Common myeloid progenitor, CD34-positive (primary cell): ENCODE measurements at places on chromosomes 11 and 22.
A peak's percentile ranks its signal among the peaks of the same experiment; 100 is the strongest.

DNA sequence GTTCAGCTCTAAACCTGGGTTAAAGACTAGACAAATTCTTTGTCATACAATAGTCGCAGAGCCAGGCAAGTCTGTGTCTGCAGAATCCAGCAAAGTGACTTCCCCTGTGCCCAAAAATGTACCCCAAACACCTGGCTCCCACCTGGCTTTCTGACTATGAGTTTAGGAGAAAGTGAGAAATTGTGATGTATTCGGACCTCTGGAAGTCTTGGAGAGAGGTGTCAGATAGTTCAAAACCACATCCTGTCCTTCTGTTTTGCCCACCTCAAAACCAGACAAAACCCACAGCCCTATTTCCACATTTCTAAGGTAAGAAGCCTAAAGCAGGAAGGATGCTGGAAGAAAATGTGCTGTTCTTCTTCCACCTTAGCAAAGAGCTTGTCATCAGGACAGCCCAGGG lies 63.8 kb upstream of the CLMP start:
- H3K4me1 ChIP-seq = peaks cover 2% of the 10 kb centered on the region
- H3K27me3 ChIP-seq = no peaks in the 10 kb centered on the region
- H3K36me3 ChIP-seq = no peaks in the 10 kb centered on the region
- H3K27ac ChIP-seq = no peak overlapping the region
- H3K4me3 ChIP-seq = no peak overlapping the region

- peaks cover 3% of the 10 kb centered on the region for H3K36me3 ChIP-seq
- no peak for DNase-seq
- H3K27ac ChIP-seq = no peak overlapping the region
Observed at GRCh38 chr11:96088914-96089313, 165.0 kb upstream of the MTMR2 start.

- peak; percentile 10 for DNase-seq
- no peaks in the 10 kb centered on the region for H3K36me3 ChIP-seq
- no peak overlapping the region for H3K27ac ChIP-seq
Observed at GRCh38 chr11:43935424-43935979, 6.9 kb upstream of the C11orf96 start.

DNA sequence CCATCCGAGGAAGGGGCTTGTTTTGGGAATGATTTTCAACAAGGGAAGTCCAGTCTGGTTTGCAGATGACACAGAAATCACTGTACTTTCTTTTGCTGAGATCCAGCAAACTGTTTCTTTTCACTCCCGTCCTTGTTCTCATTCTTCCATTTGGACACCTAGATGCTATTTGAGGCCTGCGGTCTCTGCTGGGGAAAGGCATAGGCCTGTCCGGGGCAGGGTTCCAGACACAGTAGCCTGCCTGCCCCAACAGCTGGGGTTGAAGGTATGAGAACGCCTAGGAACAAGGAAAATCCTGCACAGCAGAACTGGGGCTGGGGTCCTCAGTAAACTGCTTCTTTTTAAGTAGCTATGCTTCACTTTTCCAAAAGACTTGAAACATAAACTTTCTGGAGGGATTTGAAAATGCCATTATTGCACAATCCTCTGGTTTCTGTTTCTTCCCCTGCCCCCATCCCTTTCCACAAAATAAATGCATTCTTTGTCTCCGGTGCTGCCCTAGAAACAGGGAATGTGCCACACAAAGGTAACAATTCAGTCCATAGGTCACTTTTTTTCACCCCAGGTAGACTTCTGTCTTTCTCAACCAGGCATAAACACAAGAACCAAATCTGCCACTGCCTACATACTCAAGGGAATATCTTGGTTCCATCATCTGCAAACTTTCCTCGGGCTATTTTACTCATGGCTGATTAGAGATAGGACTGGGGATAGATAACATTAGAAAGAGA lies 174.8 kb upstream of the MTMR2 start:
- H3K27me3 ChIP-seq = no peaks in the 10 kb centered on the region
- DNase-seq = no peak
- no peaks in the 10 kb centered on the region for H3K4me1 ChIP-seq
- H3K27ac ChIP-seq = no peak overlapping the region
- H3K36me3 ChIP-seq = no peaks in the 10 kb centered on the region

DNA sequence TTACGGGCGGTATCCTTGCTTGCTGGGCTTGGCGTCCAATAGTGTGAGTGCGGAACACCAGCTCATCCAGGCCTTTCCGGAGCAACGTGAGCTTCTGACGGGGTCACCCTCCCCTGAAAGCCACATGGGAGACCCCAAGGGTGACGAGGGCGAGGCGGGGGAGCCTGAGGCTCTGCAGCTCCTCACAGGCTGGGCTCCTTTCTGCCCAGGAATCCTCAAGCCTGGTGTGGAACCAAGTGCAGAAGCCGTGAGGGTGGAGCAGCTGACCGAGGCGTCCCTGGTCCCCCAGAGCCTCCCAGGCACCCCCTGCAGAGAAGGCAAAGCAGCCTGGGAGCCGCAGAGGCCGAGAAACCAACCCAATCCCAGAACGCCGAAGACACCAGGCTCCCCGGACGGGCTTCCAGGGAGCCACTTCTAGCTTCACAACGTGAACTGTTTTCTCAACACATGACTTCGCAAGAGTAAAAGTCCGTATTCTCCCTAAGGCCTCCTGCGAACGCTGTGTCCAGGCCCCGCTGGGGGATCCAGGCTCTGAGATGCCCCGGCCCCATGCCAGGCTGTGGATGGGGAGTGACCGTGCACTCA lies 530.3 kb downstream of the BRD1 start:
- no peak for DNase-seq
- H3K4me3 ChIP-seq = no peak overlapping the region
- no peaks in the 10 kb centered on the region for H3K27me3 ChIP-seq

- no peak overlapping the region for H3K27ac ChIP-seq
- H3K4me1 ChIP-seq = peaks cover 12% of the 10 kb centered on the region
- no peak for DNase-seq
- H3K27me3 ChIP-seq = no peaks in the 10 kb centered on the region
- no peaks in the 10 kb centered on the region for H3K36me3 ChIP-seq
Observed at GRCh38 chr11:8296038-8296649, 32.5 kb upstream of the LMO1 start.

DNA sequence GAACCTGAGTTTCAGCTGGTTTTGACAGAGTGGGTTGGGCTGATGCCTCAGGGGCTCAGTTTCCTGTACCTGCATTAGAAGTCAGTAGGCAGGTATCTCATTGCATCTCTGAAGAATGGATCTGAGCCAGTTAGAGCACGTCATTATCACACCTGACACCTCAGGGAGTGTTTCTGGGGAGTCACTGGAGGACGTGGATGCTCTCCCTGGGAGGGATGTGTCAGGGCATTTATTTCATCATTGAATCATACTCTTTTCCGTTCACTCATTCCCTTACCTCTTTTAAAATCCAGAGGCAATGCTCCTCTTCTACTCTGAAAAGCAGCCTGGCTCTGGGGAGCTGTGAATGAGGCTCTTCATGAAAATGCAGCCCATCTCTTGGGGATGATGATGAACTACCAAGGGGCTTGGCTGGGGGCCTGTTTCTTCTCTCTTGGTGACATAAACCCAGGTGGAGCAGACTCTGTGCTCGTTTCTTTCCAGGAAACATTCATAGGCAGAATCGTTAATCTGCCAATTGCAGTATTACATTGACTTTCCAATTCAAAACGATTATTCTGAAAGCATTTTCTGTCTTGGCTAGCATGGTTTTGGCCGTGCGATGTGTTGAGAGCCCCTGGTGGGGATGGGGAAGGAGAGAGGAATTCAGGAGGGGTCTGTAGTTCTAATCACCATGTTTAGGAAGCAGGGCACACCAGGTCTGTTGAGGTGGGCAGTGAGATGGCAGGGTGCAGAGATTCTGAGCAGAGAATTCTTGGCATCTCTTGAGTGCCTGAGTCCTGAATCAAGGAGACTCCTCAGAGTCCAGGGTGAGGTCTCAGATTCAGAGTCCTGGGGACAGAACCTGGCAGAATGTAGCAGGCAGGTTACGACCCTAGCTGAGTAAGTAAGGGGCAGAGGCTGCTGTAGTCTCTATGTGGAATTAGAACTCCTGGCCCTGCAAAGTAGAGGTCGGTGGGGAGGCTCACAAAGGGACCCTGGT lies 12.6 kb downstream of the PARVA start:
- H3K4me3 ChIP-seq = no peak overlapping the region
- H3K4me1 ChIP-seq = no peaks in the 10 kb centered on the region
- no peak overlapping the region for H3K27ac ChIP-seq
- DNase-seq = no peak

DNA sequence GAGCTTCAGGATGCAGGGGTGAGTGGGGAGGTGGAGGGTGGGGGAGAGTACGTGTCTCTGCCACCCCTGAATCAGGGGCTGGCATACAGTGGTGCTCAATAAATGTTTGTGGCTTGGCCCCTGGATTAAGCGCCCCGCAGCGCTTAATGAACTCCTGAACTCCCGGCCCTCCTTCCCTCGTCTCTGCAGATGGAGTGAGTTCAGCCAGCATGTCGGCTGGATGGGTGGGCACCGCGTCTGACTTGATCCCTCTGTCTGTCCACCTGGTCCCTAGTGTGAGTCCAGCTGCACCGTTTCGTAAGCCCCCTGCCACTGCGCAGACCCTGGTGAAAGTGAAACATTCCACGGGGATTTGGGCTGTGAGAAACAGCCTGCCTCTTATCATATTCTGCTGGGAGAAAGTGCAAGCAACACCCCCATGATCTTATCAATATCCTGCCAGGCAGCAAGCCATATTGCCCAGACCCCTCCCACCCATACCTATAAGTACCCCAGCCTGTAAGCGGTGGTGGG lies 12.0 kb upstream of the MRGPRD start:
- H3K27ac ChIP-seq = no peak overlapping the region
- no peaks in the 10 kb centered on the region for H3K4me1 ChIP-seq
- no peaks in the 10 kb centered on the region for H3K36me3 ChIP-seq
- no peak overlapping the region for H3K4me3 ChIP-seq
- H3K27me3 ChIP-seq = no peaks in the 10 kb centered on the region

- H3K27ac ChIP-seq = no peak overlapping the region
- H3K36me3 ChIP-seq = no peaks in the 10 kb centered on the region
- H3K4me3 ChIP-seq = peak overlapping the region; percentile 50
- DNase-seq = peak; percentile 60
- no peaks in the 10 kb centered on the region for H3K27me3 ChIP-seq
Observed at GRCh38 chr11:134037046-134037908, 31.6 kb upstream of the JAM3 start.

GRCh38 chr11:3224401-3225057 lies 5.9 kb upstream of the MRGPRG start:
- H3K27me3 ChIP-seq = no peaks in the 10 kb centered on the region
- H3K4me3 ChIP-seq = no peak overlapping the region
- H3K4me1 ChIP-seq = peaks cover 26% of the 10 kb centered on the region

DNA sequence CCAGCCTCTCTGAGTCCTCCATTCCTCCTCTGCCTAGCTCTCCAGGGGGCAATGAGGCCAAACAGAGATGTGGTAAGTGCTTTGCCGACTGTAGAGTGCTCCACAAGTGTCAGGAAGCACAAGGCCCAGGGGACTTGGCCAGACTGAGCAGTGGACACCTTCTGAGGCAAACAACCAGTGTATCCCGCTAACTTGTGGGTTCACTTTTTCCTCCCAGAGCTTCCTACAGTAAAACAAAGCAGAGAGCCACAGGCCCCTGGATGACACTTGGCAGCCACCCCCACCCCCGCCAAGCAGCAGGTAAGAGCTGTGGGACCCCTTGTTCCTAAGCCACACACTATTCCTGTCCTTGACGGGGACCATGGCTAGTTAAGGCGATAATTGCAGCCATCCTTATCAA lies 160.9 kb downstream of the CACNA1I start:
- H3K4me1 ChIP-seq = no peaks in the 10 kb centered on the region
- no peak for DNase-seq
- no peaks in the 10 kb centered on the region for H3K36me3 ChIP-seq
- no peaks in the 10 kb centered on the region for H3K27me3 ChIP-seq
- no peak overlapping the region for H3K4me3 ChIP-seq
- H3K27ac ChIP-seq = no peak overlapping the region

- no peaks in the 10 kb centered on the region for H3K36me3 ChIP-seq
- no peaks in the 10 kb centered on the region for H3K4me1 ChIP-seq
- DNase-seq = no peak
Observed at GRCh38 chr22:19745155-19746101, 15.2 kb upstream of the TBX1 start.

GRCh38 chr11:1448882-1449281 lies 37.7 kb downstream of the MOB2 start:
- no peak overlapping the region for H3K4me3 ChIP-seq
- DNase-seq = peak; percentile 9

- no peak overlapping the region for H3K4me3 ChIP-seq
- DNase-seq = no peak
- no peaks in the 10 kb centered on the region for H3K36me3 ChIP-seq
- H3K27ac ChIP-seq = no peak overlapping the region
Observed at GRCh38 chr11:74681686-74682651, 49.3 kb downstream of the CHRDL2 start.

- DNase-seq = no peak
- H3K36me3 ChIP-seq = no peaks in the 10 kb centered on the region
- no peaks in the 10 kb centered on the region for H3K4me1 ChIP-seq
- H3K27me3 ChIP-seq = no peaks in the 10 kb centered on the region
- H3K4me3 ChIP-seq = no peak overlapping the region
- H3K27ac ChIP-seq = no peak overlapping the region
Observed at GRCh38 chr11:11069841-11070835, 212.3 kb upstream of the ZBED5 start.

- H3K4me1 ChIP-seq = no peaks in the 10 kb centered on the region
- H3K36me3 ChIP-seq = peaks cover 27% of the 10 kb centered on the region
Observed at GRCh38 chr22:23800297-23801237, 13.8 kb downstream of the SMARCB1 start.

- no peak within 1 kb of the TSS for H3K27ac ChIP-seq
- no peaks in the 10 kb centered on the region for H3K36me3 ChIP-seq
- H3K4me1 ChIP-seq = peaks cover 43% of the 10 kb centered on the region
Observed at GRCh38 chr22:17121233-17122195, at the start of gene TMEM121B. TMEM121B (minus strand) TSS chr22:17121360; CDS start chr22:17121127, 233 bp downstream.

- no peaks in the 10 kb centered on the region for H3K4me1 ChIP-seq
- no peak overlapping the region for H3K4me3 ChIP-seq
- DNase-seq = no peak
- H3K27ac ChIP-seq = no peak overlapping the region
- no peaks in the 10 kb centered on the region for H3K27me3 ChIP-seq
- no peaks in the 10 kb centered on the region for H3K36me3 ChIP-seq
Observed at GRCh38 chr11:5043380-5043779, 2.9 kb upstream of the OR52J3 start.

DNA sequence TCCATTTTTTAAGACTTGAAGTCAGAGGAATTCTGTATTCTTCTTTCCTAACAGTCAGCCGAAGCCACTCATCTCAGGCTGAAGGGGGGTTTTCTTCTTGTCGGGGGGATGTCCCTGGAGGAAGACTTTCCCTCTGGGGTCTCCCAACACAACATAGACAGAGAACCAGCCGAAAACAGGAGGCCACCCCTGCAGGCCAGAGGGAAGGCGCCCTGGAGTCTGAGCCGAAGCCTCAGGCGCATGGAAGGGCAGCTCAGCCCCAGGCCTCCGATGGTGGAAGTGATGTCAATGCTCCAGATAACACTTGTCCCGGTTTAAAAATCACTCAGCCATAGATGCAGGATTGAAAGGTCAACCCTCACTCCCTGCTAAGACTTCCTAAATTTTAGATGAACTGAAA lies 1393.0 kb downstream of the TBC1D22A start:
- no peaks in the 10 kb centered on the region for H3K36me3 ChIP-seq
- peaks cover 2% of the 10 kb centered on the region for H3K4me1 ChIP-seq
- H3K4me3 ChIP-seq = no peak overlapping the region
- no peaks in the 10 kb centered on the region for H3K27me3 ChIP-seq
